Stimulated activated naive CD4-positive, alpha-beta T cell treated with Interleukin-2 at 50 U/mL for 16 hours (primary cell): ENCODE measurements at places on chromosomes 1 and 21.

DNA sequence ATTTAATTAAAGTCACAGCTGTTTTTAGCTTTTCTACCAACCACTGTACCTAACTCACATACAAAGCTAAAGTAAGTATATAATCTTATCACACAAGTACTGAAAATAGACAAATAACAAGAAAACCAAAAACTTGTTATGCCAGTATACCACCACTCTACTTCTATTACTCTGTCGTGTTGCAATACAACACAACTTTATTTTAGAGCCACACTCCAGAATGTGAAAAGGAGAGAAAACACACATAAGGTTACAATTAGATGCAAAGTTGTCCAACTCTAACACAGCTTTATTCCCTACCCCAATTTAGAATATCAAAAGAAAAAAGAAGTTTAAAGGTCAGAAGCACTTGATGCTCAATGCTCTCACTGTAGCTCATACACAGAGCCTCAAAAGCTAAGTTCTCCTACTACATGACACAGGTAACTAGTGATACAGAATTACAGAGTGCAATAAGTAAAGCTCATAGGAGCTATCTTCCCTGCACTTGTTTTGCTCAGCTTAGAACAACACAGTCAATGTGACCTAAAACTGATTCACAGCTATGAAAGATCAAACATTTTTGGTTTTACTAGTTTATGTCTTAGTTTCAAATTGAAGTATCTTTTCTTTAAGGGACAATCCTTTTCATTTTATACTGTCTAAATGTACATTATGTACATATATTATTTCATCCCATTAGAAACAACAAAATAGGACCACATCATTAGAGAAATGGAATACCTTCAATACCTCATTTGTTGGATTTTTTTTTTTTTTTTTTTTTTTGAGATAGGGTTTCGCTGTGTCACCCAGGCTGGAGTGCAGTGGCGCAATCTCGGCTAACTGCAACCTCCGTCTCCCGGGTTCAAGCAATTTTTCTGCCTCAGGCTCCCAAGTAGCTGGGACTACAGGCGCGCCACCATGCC, 29.2 kb downstream of the EYA3 start:
- DNase-seq, result no peak

GRCh38 chr1:51324251-51325010, 5.9 kb downstream of the TTC39A start:
- no peak for DNase-seq

- DNase-seq, result no peak
Observed at GRCh38 chr1:160681891-160682140, 29.8 kb downstream of the CD48 start.

GRCh38 chr21:38337793-38338192, 81.0 kb downstream of the KCNJ15 start:
- DNase-seq, result no peak

DNA sequence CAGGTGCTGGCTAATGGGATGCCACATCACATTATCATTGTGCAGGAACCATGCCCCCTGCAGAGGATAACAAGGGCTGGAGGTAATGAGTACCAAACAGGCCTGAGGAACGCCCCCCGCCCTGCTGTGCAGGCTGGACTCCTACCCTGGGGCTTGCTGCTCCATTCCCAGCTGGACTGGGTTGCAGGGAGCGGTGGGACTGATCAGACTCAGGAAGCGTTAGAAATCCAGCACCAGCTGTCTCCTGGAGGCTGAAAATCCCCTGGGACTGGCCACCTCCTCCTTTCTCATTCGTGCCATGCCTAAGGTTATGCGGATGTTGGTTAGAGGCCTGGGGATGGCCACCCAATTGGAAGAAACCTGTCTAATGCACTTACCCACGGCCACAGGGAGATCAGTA, 36.9 kb upstream of the POU3F1 start:
- no peak for DNase-seq

DNA sequence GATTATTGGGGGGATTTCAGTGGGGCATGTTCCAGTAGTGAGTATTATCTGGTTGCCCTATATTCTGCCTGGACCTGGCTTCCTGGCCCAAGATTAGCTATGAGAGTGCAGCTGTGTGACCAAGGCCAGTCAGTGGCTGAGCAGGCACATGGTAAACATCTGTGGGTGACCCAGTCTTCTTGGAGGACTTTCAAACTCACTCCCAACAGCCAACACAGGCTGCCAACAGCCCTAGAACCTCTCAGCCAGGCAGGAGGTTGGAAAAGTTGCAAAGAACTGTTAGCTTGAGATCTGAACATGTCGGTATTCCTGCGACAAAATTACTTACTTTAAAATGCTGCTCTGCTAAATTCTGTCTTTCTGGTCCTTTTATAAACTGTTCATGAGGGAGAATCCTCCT, 192.4 kb downstream of the TGFBR3 start:
- DNase-seq, result no peak

- DNase-seq, result no peak
Observed at GRCh38 chr1:222601257-222601656, 11.5 kb upstream of the TAF1A start.

DNA sequence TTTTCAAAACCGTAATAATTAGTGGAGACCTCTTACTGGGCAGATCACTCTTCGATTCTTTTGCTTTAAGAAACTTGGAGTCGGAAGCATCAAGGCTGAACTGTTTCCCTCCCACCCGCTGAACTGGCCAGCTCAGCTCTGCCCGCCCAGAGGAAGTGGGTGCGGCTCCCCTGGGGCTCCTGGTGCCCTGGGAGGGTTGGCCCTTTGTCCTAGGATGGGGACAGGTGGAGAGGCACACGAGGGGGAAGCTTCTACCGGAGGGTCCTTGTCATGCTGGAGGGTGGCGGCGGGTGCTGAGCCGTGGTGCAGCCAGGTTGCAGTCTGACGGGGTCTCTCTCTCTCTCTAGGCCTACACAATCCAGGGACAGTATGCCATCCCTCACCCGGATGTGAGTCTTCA, 64.3 kb upstream of the COL6A1 start:
- DNase-seq, result no peak

DNA sequence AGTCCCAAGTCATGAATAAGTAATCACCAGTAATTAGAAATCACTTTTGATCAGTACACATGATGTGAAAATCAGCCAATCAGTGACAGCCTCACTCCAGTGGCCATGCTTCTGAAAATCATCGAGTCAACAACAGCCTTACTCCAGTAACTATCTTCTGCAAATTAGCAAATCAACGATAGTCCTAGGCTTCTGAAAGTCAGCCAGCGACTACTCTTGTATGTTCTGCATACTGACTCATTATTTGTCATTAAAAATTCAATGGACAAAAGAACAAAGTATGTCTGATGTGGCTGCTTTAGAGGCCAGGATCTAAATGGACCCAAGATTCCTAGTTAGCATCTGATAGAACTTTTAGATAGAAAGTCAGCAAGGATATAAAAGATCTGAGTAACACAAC, 102.5 kb downstream of the GPR52 start:
- DNase-seq, result no peak
